ENCODE measurements at places on chromosomes 2 and 18.
A peak's percentile ranks its signal among the peaks of the same experiment; 100 is the strongest.

DNA sequence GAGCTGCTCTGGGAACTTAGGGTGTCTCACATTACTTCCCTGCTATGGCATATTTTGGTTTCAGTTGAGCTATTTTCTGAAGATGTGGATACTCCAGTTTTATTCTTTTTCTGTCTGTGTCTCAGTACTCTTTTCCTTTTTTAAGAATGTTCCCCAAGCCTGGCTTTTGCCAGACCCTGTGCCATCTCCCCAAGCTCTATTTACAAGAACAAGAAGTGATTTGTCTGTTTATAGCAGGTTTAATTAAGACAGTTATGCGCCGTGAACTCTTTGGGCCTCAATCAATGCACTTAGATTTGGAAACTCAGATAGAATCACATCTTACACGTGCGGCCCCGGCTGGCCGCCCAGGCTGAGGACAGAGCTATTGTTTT is 8.9 kb upstream of the SATB2 start:
- no peak for DNase-seq

DNA sequence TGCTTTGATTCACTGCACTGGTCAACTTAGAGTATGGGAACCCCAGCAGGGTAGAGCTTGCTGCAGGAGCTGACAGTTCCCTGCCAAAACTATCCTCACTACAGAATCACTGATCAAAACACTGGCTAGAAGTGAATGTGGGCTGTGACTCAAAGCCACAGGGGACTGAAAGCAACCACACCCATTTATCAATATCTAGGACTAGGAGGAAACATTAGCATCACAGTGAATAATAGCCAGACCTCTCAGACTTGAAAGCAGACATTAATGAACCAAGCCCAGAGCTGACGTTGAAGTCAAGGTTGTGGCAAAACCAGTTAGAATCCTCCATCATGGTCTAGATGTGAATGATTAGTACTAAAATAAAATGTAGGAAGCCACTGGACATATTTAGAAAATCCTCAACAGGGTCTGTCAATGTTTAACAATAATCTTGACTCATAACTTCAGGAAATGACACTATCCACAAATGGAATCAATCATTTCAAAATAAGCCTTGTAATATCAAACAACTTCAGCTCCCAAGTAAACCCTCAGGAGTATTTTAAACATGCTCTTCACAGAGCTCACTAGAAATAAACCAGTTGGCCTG is 131.4 kb downstream of the CDH20 start:
- DNase-seq, result no peak

- DNase-seq, result no peak
Observed at GRCh38 chr18:6650127-6650507, 79.4 kb upstream of the ARHGAP28 start.

DNA sequence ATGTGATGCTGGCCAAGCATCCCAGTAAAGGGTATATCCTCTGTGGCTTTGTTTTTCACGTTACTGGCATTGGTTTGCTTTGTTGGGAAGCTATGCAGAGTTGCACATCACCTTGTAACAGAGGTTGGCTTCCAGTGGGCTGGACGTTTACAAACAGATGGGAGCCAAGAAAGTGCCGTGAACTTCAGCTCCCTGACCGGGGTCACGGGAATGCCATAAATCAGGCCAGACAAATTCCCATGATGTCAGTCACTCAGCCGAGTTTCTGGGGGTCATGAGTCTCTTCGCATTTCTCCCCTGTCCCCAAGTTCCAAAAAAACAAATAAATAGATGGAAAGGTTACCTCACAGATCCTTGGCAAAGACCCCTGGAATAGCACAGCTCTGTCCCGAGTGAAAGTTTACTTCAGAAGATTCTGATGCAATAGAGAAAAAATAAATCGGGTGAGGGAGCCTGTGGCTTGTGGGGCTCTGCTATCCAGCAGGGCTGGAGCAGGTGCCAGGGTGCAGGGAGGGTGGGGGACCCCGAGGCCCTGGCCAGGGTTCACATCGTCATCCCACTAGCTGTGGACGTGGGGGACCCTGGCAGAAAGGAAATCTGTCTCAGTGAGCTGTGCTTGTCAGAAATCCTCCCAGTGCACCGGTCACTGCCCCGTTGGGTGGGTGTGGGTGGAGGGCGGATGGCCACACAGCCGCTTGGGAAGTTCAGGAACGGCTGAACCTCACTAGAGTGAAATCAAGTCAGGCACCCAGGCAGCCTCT is 27.8 kb downstream of the TWIST2 start:
- no peak for DNase-seq

DNA sequence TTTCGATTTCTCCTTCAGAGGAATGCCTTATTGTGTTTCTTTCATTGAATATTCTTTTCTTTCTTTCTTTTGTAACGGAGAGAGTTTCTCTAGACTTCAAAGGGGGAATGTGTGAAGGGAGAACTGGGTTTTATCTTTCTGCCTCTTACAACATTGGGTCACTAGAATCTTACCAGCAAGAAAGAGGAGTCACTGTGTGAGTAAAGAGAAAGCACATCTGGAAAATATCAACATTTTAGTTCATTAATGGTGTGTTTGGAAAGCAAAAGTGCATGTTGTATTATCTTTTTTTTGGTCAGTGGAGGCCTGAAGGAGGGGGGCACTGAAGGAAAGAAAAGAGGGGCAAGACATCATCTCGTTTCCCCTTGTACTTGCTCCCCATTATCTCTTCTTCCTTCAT is 86.6 kb upstream of the THOC1 start:
- DNase-seq, result no peak

DNA sequence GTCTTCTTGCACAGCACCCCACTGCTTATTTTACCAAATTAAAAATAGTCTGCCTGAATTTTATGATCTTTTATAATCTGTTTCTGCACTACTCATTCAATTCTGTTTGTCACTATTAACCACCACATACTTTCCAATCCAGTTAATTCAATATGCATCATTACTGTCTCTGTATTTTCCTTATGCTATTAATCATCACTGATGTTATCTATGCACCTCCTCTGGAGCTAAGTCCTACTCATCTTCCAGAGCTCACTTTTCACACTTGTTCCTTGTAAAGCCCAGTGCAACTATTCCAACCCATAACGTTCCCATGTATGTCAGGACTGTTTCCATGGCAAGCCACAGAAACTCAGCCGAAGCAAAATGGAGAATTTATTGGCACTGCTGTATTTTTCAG is 713.6 kb downstream of the PLCL1 start:
- DNase-seq, result no peak

- no peak for DNase-seq
Observed at GRCh38 chr18:35588995-35589394, 7.5 kb downstream of the GALNT1 start.

DNA sequence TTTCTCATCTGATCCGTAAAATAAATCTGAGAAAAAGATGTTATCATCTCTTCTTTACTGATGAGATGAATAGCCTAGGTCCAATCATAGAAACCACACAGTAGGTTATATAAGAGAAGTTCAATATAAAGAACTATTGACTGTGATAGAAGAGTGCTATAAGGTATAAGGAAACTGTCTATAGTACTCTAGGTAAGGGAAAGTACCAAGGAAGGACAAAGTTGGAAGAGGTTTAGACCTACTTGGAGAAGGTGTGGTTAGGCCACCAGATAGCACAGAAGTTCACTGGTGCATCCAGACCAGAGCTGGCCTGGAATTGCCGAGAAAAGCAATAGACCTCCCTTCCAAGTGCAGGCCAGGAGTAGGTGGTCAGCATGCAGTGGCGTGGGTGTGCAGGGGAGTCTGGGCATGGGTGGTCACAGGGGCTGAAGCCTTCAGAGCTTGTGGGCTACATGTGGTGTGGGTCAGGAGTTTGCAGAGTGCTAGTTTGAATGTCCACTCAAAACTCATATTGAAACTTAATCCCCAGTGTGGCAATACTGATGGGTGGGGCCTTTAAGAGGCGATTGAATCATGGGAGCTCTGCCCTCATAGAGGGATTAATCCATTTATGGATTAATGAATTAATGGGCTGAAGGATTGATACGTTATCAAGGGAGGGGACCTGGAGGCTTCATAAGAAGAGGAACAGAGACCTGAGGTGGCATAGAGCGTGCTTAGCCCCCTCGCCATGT is 86.3 kb downstream of the ALPK2 start:
- DNase-seq, result no peak

- DNase-seq, result no peak
Observed at GRCh38 chr2:66240286-66240685, 194.6 kb upstream of the MEIS1 start.

DNA sequence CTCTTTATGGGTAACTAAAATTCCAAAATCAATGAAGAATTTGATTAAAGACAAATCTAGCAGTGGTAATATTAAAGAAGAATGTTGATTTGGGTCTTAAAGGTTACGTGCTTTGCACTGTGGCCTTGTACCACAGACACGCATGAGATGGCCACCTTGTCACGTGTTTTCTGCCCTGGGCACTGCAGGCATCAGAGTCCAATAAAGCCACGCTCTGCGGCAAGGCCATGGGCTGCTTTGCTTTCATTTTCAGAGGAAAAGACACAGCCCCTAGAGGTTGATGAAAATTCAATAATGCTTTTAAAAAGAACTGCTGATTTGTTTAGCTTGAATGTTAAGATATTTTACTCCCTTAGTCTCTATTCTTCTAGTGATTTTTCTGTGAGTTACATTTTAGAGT is 30.4 kb downstream of the AOX1 start:
- DNase-seq, result no peak

DNA sequence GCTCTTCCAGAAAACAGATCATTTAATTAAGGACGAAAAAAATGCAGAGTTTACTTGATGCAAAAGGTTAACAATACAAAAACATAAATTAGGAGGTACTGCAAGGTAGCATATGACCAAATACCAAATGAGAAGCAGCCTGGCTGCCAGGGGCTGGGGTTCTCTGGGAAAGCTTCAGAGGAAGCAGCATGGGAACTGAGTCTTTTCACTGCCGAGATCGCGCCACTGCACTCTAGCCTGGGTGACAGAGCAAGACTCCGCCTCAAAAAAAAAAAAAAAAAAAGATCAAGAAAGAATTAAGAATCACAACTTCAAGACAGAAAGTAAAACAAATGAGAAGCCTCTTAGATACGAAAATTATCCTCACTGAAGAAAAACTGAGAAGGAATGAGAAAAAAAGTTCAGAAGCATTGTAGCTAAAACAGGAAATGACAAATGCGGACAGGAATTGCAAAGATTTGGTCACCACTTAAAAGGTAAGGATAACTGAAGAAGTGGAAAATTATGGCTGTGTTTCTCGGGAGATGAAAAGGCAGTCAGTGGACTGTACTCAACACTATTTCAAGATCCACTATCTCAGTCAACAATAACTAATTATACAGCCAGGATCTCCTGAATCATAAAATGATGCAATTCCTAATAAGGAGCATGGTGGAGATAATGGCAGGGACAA is 4.3 kb downstream of the SEPTIN10 start:
- peak; percentile 14 for DNase-seq

DNA sequence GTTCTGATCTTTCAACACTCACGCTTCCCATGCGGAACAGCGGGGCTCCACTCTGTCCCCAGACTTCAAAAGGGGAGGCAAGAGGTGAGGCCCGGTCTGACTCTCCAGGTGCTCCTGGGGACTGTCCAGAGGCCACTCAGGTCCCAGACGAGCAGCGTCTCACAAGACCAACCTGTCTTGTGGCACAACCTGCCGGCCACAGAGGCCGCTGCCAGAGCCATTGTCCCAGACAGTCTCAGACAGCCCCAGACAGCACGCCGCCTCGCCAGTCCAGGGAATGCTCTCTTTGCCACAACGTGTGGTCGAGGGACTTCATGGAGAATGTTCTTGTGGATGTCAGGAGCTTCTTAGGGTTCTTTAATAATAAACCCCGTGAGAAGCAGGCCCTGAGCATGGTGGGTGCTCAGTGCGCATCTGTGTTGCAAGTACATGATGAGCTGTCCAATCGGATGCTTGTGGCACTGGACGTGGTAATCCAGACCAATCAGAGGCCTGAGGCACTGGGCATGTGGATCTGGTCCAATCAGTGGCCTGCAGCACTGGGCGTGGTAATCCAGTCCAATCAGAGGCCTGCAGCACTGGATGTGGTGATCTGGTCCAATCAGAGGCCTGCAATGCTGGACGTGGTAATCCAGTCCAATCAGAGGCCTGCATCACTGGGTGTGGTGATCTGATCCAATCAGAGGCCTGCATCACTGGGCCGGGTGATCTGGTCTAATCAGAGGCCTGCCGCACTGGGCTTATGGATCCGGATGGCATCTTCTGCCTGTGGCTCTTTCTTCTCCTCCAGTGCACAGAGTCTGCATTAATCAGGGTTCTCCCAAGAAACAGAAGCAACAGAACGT is 76.4 kb downstream of the TMEM18 start:
- DNase-seq, result no peak

DNA sequence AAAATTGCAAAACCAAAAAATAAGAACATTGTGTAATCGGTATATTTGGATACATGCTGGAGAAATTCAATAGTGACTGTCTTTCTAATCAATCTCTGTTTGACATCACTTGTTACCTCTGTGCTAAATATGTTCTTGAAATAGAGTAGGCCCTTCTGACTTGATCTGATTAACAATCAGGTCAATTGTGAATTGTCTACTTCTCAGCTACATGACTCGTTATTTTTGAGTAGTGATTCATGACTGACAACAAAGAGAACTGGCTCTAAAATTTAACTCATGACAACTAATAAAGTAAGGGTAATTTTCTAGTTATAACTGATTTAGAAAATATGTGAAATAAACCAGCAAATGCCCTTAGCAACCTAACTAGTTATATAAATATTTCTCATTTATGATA is 312.1 kb downstream of the TMX3 start:
- no peak for DNase-seq

GRCh38 chr2:208294482-208295024 is 28.5 kb downstream of the PIKFYVE start:
- DNase-seq, result no peak

DNA sequence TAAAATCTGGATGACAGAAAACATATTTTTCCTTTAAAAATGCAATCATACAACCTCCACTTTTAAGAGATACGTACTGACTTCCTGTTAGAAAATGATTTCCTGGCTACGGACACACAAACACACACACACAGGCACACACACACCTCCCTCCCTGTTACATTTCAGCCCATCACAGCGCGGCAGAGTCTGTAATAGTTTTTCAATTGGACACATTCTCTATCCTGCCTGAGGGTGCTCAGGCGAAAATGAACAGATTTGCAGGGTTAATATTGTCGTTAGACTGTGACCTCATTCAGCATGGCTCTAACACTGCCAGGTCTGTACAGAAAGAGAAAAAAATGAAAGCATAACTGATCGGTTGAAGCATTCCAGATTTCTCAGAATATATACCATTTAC is 45.0 kb downstream of the KCTD1 start:
- DNase-seq, result no peak
